Kidney (tissue), 22 donors: ENCODE measurements at places on chromosomes 3 and 15.

DNA sequence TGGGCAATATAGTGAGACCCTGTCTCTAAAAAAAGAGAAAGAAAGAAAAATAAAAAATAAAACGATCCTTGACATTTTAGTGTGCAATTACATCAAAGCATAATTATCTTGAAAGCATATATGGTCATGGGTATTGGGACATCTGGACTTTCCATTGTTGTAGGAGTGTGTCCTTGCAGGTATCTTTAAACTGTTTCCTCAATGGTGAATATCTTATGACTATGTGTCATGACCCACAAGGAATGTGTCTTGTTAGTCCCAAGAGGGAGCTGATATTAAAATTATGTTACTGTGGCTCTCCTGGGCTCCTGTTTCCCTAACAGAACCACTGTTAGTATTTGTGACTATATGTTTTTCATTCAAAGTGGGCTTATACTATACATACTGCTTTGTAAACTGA, 26.6 kb downstream of the EIF1B start:
- no peak overlapping the region for H3K4me3 ChIP-seq
- H3K27ac ChIP-seq, result no peak overlapping the region

DNA sequence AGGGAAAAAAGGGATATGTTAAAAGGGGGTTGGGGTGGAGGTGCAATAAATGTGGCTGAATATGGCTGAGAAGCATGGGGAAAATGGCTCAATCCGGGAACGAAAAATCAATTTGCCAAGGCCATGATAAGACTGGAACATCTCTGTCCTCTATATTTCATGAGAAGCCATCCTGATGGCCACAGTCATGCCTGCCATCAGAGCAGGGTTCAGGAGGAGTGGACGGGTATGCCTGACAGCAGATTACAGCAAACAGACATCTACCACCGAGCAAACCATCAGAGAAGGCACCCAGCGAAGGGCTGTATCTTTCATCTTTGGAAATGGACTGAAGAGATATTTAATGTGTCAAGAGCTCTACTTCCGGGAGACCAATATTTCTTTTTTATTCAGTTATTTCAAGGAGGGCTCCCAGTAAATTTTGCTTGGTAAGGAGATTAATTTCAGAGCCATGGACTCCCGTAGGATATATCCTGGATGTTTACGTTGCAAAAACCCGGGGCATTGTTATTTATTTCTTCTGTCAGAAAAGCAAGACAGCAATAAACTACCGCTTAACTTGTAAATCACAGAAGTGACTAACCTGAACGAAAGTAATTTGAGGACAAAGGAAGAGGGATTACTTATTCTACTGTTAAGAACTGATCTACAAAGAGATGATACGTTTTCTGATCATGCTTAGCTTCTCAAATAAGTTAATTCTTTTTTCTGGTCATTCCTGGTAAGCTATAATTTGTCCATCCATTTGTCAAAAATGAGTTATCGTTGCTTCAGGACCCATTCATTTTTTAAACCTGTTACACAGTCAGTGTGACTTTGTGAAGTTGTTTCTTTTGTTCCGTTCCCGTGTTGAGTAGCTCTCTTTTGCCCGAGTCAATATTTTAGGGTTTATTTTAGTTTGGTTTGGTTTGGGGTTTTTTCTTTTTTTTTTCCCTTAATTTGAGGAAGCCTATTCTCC, 80.6 kb upstream of the CHD2 start:
- DNase-seq, result peak; percentile 57
- peak overlapping the region; percentile 59 for H3K4me3 ChIP-seq
- H3K27ac ChIP-seq, result peak overlapping the region; percentile 85

- no peak overlapping the region for H3K4me3 ChIP-seq
- no peaks in the 10 kb centered on the region for H3K36me3 ChIP-seq
- H3K27me3 ChIP-seq, result no peaks in the 10 kb centered on the region
Observed at GRCh38 chr3:177102553-177102952, 94.7 kb downstream of the TBL1XR1 start.

GRCh38 chr3:65783117-65783516, 255.6 kb downstream of the MAGI1 start:
- H3K27me3 ChIP-seq, result no peaks in the 10 kb centered on the region
- no peaks in the 10 kb centered on the region for H3K4me1 ChIP-seq
- no peak for DNase-seq
- H3K27ac ChIP-seq, result no peak overlapping the region
- no peaks in the 10 kb centered on the region for H3K36me3 ChIP-seq

GRCh38 chr3:60190073-60190472, 1061.2 kb downstream of the FHIT start:
- H3K4me1 ChIP-seq, result no peaks in the 10 kb centered on the region
- H3K27me3 ChIP-seq, result no peaks in the 10 kb centered on the region
- H3K27ac ChIP-seq, result no peak overlapping the region
- H3K4me3 ChIP-seq, result no peak overlapping the region
- DNase-seq, result no peak

DNA sequence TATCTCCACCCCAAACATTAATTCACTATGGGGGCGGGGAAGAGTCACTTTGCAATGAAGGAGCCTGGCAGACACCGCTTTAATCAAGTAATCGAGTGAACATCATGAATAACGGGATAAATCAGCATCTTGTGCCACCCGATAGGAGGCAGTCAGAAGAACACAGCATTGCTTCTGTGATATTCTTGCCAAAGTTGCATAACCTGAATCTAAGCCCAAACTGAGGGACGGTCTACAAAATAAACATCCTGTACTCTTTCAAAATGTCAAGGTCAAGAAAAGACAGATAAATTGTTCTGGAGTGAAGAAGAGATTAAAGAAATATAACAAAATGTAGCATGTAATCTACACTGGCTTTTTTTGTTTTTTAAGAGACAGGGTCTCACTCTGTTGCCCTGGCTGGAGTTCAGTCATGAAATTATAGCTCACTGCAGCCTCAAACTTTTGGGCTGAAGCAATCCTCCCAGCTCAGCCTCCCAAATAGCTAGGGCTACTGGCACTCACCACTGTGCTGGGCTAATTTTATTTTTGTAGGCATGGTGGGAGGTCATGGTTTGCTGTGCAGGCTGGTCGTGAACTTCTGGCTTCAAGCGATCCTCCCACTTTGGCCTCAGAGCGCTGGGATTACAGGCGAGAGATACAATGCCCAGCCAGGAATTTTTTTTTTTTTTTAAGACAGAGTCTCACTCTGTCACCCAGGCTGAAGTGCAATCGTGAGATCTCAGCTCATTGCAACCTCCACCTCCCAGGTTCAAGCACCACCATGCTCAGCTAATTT, 20.1 kb upstream of the VWA5B2 start:
- H3K36me3 ChIP-seq, result no peaks in the 10 kb centered on the region
- no peaks in the 10 kb centered on the region for H3K27me3 ChIP-seq
- H3K4me3 ChIP-seq, result no peak overlapping the region

GRCh38 chr15:52292780-52293392, 2.7 kb downstream of the MYO5C start:
- no peak overlapping the region for H3K4me3 ChIP-seq
- no peak overlapping the region for H3K27ac ChIP-seq
- DNase-seq, result no peak
- H3K36me3 ChIP-seq, result no peaks in the 10 kb centered on the region
- H3K27me3 ChIP-seq, result no peaks in the 10 kb centered on the region
- no peaks in the 10 kb centered on the region for H3K4me1 ChIP-seq

- no peak overlapping the region for H3K27ac ChIP-seq
- DNase-seq, result no peak
- no peaks in the 10 kb centered on the region for H3K4me1 ChIP-seq
- H3K27me3 ChIP-seq, result no peaks in the 10 kb centered on the region
- H3K36me3 ChIP-seq, result no peaks in the 10 kb centered on the region
- no peak overlapping the region for H3K4me3 ChIP-seq
Observed at GRCh38 chr3:59072681-59073080, 22.9 kb upstream of the CFAP20DC start.
